RWPE1 (cell line): ENCODE measurements at places on chromosomes 1 and 21.

- no peak for DNase-seq
These were observed 53.8 kb downstream of the ROR1 start for GRCh38 chr1:63827411-63828321.

DNA sequence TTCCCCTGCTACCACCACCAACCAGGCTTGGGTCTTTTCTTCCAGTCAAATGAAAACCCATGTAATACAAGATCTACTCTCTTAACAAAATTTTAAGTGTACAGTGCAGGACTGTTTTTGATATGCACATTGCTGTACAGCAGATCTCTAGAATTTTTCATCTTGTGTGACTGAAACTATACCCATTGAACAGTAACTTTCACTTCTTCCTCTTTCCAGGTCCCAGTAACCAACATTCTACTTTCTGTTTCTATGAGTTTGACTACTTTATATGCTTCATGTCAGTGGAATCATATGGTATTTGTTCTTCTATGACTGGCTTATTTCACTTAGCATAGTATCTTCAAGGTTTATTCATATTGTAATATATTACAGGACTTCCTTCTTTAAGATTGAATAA is 45.3 kb upstream of the PLPPR4 start:
- no peak for DNase-seq

DNA sequence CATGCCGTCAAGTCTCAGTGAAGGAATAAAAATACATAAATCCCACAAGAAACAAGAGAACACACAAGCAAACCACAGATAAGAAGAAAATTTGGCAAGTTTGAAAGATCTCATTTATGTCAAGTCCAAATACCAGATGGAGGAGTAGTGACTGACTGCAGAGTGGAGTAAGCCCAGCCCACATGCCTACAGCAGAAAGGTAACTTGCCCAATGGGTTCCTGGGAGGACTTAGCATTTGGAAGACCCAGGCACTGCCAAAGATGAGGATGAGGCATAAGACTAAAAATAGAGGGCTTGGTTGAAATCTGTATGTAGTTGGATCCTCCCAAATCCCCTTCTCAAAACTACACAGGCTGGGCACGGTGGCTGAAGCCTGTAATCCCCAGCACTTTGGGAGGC is 70.8 kb downstream of the ZNF648 start:
- no peak for DNase-seq

DNA sequence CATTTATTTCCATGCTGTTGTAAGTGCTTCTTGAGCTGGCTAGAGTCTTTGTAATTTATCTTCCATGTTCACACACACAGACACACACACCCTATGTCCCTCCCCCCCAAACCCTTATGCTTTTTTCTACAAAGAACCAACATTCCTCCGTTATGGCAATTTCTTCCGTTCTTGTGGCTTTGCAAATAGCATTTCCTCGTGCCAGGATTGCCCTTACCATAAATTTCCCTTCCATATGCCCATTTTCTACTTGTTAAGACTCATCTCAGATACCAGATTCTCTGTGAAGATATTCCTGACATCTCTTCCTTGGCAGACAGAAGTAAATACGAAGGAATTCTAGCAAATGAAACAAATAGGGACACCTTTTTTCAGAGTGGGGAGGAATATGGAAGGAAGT is 26.0 kb downstream of the RALGPS2 start:
- no peak for DNase-seq

- DNase-seq: peak; percentile 76
These were observed 50.0 kb downstream of the TBCE start for GRCh38 chr1:235417086-235417697.

DNA sequence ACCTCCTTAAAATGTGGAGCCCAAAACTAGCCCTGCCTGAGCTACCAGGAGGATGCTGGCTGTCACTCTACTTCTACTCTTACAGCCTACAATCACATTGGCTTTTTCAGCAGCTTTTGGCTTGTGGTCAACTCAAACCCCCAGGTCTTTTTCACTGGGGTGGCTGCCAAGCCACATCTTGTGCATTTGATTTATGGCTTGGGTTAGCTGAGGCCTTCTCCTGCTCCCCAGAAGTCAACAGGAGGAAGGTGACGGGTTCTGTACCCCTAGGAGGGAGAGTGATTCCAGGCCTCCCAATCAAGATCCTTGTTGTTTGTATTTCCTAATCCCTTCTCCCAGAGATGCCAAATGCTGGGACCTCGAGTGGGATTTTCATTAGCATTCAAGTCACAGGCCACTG is 124.3 kb downstream of the LACTBL1 start:
- no peak for DNase-seq

DNA sequence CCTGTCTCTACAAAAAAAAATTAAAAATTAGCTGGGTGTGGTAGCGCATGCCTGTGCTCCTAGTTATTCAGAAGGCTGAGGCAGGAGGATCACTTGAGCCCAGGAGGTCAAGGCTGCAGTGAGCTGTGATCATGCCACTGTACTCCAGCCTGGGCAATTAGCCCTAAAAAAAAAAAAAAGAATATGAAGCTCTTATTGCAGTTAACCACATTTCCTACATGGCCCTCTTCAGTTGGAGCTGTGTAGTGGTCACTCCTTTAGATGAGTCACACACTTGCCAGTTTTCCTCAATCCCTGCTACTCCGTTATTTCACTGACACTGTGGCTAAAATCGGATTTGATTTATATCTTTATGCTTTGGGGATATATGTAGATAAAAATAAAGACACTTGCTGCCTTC is 11.8 kb downstream of the NFYC start:
- DNase-seq: no peak

GRCh38 chr21:44984792-44985440 is 45.1 kb downstream of the SLX9 start:
- DNase-seq: no peak

DNA sequence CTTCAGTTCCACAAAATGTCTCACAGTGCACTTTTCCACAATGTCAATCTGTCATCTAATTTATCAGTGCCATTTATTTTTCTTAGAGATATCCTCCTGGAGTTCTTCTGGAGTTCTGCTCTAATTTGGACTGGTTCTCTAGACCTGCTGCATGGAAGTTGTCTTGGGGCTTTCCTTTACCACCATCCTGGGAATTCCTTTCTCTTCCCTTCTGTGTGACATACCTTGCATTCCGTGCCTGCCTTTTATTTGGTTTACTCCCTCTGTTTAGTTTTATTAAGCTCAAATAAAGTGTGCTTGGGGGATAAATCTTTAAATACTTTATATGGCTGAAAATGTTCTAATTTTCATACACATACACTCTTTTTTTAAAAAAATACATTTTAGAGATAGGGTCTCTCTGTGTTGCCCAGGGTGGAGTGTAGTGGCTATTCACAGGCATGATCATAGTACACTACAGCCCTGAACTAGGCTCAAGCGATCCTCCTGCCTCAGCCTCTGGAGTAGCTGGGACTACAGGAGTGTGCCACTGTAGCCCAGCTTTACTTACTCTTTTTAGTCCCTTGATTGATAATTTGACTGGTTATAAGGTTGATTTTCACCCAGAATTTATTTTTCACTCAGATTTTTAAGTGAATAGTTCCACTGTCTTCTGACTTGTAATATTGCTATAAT is 14.4 kb downstream of the MTF2 start:
- DNase-seq: no peak

- DNase-seq: no peak
These were observed 54.9 kb downstream of the LTN1 start for GRCh38 chr21:28937737-28938136.

GRCh38 chr21:44021064-44021463 is 9.0 kb downstream of the TRAPPC10 start:
- no peak for DNase-seq

- DNase-seq: no peak
These were observed 640.9 kb downstream of the NPHP4 start for GRCh38 chr1:5351366-5351765.

DNA sequence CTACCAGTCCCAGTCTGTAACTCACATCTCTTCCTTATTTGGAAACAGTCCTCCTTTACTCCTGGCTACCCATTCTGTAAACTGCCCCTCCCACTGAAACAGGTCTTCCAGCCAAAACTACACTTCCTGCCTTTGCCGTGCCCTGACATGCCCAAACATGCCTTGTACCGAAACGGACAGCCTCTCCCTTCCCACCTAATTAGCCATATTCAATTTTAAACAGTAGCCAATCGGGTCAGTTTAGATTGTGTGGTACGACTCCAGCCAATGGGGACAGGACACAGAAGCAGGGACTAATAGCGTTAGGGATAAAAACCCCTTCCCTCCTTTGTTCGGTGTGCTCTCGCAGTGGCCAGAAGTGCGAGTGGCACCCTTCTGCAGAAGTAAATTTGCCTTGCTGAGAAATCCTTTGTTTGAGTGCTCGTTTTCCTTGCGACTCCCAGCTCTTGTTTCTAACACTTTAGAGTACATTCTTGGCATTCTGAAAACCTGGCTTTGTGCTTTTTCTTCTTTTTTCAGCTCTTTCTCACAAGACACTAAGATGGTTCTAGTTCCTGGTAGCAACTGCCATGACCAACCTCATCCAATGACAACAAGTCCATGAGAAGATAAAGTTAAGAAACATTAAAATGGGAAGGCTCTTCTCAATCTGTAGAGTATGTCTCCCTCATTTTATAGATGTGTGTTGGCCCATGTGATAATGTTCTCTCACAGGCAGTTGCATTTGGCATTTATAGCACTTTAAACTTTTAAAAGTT is 325.1 kb upstream of the GREM2 start:
- DNase-seq: no peak

DNA sequence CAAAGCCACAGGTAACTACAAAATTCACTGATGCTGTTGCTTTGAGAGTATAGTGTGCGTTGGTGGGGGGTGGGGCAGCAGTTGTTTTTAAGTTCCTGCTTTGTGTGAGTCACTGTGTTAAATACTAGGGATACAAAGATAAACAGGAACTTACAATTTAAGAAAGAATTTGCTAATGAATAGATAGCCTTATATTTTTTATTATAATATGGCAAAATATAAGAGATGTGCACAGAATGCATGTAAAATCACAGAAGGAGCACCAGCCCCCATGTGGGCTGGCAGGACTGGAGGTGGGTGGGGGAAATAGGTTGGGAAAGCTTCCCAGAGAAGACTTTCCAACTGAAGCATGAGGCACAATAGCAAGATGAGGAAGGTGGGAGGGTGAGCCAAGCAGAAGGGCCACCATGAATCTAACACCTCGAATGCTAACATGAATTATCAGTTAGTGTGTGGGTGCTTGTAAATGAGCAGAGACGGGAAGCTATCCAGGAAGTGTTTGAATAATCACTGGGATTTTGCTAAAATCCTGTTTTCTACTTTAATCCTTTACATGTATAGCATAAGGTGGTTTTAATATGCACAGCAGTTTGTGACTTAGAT is 57.0 kb upstream of the RAVER2 start:
- no peak for DNase-seq

GRCh38 chr1:75394386-75395139 is 216.4 kb downstream of the SLC44A5 start:
- DNase-seq: no peak

DNA sequence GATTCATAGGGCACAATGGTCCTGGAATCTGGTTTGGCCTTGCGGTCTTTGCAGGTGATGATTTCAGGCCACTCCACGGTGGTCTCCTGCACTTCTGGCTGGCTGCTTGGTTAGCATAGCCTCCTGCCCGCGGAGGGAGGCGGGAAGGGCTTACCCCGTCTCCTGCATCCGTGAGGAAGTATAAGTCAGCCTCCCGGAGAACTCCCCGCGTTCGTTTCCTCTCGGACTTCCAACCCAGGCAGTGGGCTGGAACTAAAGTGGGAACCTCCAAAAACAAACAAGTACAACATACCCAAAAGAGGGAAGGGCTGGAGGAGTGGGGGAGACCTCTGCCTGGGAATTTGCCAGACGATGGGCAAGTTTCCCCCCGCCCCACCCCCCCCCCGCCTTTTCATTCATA is 939 bp upstream of the CCN1 start:
- no peak for DNase-seq

- no peak for DNase-seq
These were observed at the start of gene CD34 for GRCh38 chr1:207910591-207911354. CD34 (minus strand) TSS chr1:207911125; CDS start chr1:207911080, 45 bp downstream.

- DNase-seq: peak; percentile 7
These were observed 634 bp upstream of the SPATA6 start for GRCh38 chr1:48472638-48473037.

DNA sequence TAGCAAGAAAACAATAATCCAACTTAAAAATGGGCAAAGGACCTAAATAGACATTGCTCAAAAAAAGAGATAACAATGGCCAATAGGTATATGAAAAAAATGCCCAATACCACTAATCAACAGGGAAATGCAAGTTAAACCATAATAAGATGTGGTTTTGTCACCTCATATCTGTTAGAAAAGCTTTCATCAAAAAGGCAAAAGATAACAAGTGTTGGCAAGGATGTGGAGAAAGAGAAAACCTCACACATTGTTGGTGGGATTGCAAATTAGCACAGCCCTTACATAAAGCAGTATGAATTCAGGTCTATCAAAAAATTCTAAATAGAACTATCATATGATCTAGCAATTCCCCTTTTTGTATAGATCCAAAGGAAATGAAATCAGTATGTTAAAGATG is 387.2 kb upstream of the DUSP10 start:
- no peak for DNase-seq

DNA sequence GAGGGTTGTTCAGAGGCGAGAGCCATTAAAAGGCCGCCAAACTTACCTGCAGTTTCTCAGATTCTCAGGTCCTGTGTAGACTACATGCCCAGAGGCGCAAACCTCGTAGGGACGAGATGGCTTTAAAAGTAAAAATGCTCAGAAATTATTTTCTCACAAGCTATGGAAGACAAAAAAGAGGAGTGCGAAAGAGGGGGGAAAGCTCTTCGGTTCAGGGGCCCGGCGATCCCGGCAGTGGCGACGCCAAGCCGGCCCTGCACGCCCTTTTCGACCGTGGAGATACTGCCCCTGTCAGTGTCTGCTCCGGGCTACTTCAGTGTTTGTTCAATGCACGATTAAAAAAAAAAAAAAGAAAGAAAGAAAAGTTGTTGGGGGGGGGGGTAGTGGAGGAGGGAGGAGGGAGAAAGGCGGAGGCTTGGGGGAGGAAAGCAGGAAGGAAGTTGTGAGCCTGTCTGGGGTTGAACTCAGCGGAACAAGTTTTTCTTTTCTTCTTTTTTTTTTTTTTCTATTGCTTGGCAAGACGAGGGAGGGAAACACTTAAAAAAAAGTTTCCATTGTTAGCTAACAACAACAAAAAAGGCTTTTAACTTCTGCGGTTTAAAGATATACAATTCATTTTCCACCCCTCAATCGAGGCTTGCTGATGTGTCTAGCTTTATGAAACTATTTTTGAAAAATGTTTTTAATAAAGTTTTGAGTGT is at the start of gene ITPKB:
Gene ITPKB, minus strand, starts transcription at position 288 of the 701 bp plus-strand sequence. CDS start 1,824 bp downstream, outside the sequence.
- peak; percentile 68 for DNase-seq

GRCh38 chr1:208918160-208918559 is 665.4 kb upstream of the CAMK1G start:
- no peak for DNase-seq

DNA sequence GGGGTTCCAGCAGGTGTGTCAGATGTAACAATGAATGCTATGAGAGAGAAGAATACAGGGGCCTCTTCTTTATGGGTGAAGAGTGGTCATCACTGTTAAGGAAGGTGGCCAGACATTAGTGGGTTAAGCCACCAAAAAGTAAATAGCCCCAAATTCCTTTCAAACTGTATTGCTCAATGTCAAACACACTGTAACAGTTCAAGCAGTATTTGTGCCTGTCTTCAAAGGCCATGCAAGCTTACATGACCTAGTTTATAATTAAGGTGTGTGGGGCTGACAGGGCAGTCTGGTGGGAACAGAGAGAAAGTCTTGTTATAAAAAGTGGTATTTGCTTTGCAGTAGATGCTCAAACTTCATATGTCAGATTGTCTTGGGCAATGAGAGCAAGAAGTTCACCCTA is 18.5 kb downstream of the CHIT1 start:
- no peak for DNase-seq
